ENCODE measurements at places on chromosomes 6 and 20.

GRCh38 chr20:32507998-32508774 is 76.9 kb downstream of the NOL4L start:
- no peak for DNase-seq

GRCh38 chr6:9675122-9675521 is 739.8 kb downstream of the TFAP2A start:
- DNase-seq: no peak

DNA sequence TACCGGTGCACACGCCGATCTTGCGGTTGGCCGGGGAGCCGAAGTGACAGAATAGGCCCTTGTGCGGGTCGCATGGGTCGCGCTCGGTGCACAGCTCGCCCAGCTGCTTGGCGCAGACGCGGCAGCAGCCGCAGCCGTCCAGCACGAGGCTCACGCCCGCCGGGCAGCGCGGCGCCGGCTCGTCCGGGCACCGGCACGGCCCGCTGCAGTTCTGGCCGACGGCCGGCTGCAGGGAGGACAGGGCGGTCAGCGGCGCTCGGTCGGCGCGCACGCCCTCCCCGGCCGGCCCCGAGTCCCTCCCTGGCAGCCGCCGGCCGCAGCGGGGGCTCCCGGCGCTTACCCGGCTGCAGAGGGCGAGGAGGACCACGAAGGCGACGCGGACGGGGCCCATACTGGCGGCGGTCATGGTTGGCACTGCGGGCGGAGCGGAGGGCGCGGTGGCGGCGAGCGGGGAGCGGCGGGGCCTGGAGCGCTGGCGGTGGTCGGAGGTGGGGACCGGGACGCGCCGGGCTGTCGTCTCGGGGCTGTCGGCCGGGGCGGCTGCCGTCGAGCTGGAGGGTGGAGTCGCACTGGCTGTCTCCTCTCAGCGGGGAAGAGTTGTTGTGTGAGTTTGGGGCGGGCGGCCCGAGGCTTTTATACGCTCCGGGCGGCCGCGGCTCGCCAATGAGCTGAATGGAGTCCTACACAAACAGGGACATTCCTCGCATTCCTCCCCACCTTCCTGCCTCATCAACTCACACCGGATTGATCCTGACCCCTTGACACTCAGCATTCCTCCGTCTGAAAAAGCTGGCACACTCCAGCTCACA is at the start of gene CCN2:
Gene CCN2 (minus strand): TSS at position 606 of the 809 bp plus-strand sequence. CDS start 200 bp downstream, at position 406.
- DNase-seq: no peak

- DNase-seq: no peak
Observed at GRCh38 chr20:44924541-44924940, 14.7 kb downstream of the PABPC1L start.

GRCh38 chr6:14707971-14708465 is 537.9 kb upstream of the JARID2 start:
- DNase-seq: no peak

DNA sequence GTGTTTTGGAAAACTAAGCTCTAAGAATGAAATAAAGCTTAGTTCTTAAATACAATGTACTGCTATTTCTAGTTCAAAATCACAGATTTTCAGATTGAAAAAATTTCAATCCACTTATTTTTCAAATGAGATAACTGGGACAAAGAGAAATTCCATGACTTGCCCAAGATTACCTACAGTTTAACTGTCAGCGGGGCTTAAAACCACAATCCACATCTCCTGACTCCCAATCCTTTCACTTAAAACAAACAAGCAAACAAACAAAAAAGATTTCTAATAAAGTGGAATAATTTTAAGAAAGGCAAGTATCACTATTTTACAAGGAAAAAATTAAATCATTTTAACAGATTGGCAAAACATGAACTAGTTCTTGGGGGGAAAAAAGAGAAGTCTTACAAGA is 4.2 kb downstream of the PHIP start:
- no peak for DNase-seq

- DNase-seq: no peak
Observed at GRCh38 chr20:54173653-54174456, at the start of gene CYP24A1. Gene CYP24A1, minus strand, starts transcription at chr20:54173986. Its CDS starts 407 bp downstream, at chr20:54173579.

DNA sequence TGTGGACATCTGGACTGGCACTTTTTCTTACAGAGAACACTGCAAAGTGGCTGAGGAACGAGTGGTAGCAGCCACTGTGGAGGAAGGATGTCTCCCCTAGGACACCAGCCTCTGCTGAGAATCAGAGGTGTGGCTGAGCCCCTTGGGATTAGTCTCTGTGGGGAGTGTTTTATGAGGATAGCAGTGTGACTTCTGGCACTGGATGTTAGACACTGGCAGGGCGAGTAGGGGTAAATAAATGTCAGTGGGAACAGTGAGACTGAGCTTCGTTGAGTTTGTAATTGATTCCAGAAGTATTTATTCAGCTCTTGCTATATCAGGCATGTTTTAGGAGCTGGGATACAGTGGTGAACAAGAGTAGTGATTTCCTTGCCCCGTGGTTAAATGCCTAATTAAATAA is 124.0 kb downstream of the JARID2 start:
- no peak for DNase-seq

- no peak for DNase-seq
Observed at GRCh38 chr20:64216036-64216435, 39.5 kb upstream of the PCMTD2 start.

- DNase-seq: no peak
Observed at GRCh38 chr20:20338133-20338730, 29.7 kb upstream of the INSM1 start.

GRCh38 chr6:14583826-14584225 is 466.3 kb downstream of the CD83 start:
- no peak for DNase-seq

DNA sequence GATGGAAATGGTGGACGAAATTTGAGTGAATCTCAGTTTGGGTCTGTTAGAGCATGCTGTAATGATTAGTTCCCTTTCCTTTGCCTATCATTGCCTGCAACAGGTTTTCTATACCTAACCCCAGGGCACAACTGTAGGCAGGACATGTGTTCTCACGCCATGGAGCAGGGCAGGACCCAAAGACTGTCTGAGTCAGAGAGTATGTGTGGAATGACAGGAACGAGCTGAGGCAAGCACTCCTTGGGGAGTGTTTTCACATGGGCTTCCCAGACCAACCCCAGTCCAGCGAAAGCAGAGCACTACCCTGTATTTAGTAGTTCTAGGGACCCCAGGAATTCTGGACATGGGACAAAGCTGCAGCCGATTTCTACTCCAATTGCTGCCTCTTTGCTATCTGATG is 234.2 kb downstream of the HACE1 start:
- DNase-seq: no peak

GRCh38 chr6:140977403-140977802 is 1155.3 kb upstream of the GJE1 start:
- DNase-seq: no peak

- no peak for DNase-seq
Observed at GRCh38 chr20:52681288-52681687, 290.9 kb upstream of the TSHZ2 start.

DNA sequence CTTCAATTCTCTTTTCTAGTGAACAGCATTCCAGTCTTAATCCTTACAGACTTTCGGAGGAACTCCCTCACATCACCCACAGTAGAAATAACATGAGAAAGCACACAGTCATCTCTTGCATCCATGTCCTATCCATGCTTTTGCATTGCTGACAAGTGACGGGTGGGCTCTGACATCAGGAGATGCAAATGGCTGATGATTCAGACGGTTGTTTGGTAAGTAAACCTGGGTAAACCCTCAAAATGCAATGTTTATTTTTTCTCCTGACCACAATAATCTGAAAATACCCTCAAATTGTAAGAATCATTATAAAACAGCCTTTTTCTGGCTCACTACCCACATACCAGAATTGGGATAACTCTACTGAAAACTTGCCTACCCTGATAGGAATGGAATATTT is 792.0 kb downstream of the MAFB start:
- no peak for DNase-seq

- DNase-seq: no peak
Observed at GRCh38 chr6:71879016-71879415, 7.3 kb upstream of the RIMS1 start.

DNA sequence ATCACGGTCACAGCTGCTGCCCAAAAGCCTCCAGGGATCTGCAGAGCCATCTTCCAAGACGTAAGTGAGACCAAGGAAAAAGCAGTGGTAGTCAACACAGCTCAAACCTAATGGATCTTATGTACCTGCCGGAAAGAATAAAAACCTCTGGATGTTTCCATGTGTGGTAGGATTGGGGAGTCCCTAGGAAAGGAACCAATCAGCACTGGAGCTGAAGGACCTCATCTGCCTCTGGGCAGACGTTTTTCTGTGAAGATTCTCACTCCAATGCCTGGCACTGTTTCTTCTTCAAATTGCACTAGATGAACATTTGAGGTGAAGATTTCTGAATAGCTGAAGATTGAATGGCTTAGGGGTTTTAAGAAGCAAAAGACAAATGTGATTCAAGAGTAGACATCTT is at the start of gene HLA-DQB2:
Gene HLA-DQB2 (minus strand): TSS at position 112 of the 400 bp plus-strand sequence. CDS start 62 bp downstream, at position 50.
- DNase-seq: no peak

DNA sequence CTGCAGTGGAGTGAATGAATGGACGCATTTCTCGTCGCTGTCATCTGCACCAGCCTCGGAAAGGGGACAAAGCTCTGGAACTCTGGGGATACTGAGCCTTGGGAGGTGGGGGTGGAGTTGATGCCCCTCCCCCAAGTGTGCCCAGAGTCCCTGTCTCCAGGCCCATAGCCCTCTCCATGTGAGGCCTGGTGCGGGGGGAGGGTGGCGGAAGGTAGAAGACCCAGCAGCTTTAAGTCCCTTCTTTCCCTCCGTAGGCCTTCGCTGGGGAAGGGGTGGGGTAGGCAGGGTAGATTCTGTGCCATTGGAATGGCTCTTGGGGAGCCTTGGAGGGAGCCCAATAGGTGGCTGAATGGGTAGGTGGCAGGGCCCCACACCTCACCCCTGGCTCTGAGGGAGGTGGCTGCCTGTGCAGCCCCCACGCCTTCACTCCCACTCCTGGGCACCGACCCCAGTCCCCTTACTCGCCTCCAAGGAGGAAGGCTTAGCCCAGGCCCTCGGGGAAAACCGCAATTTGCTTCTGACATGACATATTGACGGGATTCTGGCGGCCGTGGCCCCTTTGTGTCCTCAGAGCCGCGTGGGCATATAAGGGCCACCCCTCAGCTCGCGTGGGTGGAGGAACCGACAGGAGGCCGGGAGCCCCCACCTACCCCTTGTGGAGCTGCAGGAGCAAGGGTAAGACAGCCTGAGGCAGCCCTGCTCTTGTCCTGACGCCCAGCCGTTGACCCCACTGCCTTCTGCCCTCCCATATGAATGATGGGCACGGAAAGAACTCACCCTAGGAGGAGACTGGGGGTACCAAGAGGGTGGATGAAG is at the start of gene BPIFB3:
Gene BPIFB3 (plus strand): TSS at position 613 of the 816 bp plus-strand sequence. CDS start 1,533 bp downstream, outside the sequence.
- DNase-seq: no peak

- DNase-seq: no peak
Observed at GRCh38 chr6:73394577-73395354, at the start of gene DDX43. Gene DDX43, plus strand, starts transcription at chr6:73394828. Its CDS starts 78 bp downstream, at chr6:73394906.

GRCh38 chr6:16388488-16388887 is 150.1 kb downstream of the GMPR start:
- no peak for DNase-seq

GRCh38 chr6:15366003-15366535 is 120.2 kb downstream of the JARID2 start:
- DNase-seq: no peak

- DNase-seq: no peak
Observed at GRCh38 chr6:6179858-6180623, 140.4 kb downstream of the F13A1 start.

DNA sequence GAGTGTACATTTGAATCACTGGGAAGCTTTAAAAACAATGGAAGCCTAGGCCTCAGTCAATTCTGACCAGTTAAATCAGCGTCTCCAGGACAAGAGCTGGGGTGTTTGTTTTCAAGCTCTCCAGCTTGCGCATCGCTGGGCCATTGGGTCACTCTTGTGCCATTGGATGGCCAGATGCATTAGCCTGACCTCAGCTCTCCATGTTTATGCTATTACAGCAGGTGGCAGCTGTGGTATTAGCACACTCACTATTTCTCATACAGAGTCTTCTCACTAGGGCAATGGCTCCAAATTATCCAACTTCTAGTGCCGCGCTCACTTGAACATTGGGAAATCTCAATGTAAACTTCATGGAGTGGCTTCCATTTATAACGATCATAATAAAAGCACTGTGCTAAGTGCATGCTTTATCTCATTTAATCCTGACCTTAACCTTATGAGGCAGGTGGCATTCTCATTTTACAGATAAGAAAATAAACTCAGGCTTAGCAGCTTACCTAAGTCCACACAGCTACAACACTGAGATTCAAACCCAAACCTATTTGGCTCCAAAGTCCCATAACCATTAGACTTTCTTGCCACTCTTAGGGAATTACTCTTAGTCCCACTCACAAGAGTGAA is 108.8 kb downstream of the PPP1R14C start:
- DNase-seq: no peak

GRCh38 chr6:155544677-155545076 is 89.0 kb upstream of the NOX3 start:
- DNase-seq: no peak

DNA sequence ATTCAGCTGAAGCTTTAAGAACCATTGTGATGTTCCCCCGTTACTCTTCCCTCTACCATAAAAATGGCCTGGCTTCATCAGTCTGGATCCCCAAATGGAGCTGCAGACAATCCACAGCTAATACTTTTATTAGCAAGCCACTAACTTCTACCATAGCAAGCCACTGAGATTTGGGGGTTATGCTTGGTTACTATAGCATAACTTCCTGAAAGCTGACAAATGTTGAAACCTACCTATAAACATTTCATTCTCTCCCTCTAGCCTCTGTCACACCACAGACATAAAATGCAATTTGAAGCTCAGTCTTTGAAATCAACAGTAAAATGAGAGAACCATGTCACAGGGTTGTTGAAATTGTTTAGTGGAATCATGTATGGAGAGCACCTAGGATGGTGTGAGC is 3.0 kb upstream of the HTR1E start:
- no peak for DNase-seq

- no peak for DNase-seq
Observed at GRCh38 chr20:2866236-2866635, 7.0 kb upstream of the PTPRA start.

DNA sequence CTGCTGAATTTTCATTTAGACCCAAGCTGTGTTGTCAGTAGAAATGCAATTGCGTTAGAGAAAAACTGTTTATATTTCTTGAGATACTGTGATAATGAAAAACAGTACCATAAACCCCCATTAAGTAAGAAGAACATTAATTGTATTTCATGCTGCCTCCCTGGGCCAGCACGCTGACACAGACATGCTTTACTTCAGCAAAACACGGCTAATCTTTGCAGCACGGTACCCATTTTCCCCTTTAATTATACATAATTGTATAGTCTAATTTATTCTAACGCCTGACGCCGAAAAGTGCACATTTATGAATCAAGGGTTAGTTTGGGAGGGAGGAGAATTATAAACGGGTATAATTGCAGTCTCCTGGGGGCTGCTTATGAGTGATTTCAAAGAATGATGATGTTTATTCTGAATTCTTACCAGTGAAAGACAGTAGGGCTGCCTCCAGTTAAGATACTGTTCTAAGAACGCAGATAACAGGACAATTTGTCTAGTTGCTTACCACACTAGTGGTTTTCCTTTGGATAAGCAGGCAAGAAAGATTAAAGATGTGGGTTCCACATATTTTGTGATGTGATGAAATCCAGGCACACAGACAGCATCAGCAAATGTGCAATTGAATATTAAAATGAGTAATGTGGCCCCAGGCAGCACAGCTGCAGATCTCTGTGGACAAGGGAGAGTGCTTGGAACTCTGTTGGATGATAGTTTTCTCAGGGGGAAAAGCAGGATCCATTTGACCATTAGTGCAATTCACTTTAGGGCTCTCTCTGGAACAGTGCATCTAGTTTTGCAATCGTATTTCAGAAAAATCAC is 4.7 kb upstream of the SULF2 start:
- DNase-seq: no peak

GRCh38 chr20:49769048-49769581 is 43.5 kb upstream of the SLC9A8 start:
- DNase-seq: no peak
